NCI-H446 treated with DMSO at 0.1 percent for 48 hours (cell line): ENCODE measurements at places on chromosomes 4 and X.

DNA sequence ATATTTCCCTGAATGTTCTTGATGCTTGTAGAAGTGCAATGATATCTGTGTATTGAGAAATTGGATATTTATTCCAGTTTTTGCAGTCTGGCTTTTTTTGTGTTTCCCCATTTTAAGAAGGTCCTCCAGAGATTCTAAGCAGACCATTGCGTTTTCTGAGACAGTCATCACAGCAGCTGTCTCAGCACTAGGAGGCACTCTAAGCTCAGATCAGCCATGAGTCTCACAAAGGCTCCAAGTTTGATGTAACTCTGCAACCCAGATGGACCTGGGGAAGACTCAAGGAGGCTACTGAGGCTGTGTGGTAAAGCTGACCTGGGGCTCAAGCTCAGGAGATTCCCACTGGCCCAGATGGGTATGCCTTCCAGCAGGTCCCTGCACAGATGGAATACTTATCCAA lies 89.3 kb upstream of the CYLC1 start:
- DNase-seq = no peak

DNA sequence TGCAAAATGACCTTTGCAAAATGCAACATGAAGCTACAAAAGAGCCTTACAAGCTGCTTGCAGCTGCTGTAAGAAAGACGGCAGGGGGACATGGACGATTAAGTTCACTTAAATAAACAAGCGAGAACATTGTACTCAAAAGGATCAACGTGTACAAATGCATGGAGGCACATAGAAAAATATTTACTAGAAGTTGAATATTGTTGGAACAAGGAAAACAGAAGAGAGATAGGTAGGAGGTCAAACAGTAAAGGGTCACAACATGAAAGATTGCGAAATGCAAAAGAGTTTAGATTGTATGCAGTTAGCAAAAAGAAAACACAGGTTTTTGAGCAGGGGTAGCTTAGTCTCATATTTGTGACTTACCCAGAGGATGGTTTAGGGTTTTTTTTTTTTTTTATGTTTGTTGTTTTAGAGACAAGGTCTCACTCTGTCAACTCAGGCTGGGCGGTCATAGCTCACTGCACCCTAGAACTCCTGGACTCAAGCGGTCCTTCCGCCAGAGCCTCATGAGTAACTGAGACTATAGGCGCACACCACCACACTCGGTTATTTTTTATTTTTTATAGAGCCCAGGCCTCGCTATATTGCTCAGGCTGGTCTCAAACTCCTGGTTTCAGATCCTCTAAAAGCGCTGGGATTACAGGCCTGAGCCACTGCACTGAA lies 1.4 kb upstream of the PHF8 start:
- DNase-seq = no peak

DNA sequence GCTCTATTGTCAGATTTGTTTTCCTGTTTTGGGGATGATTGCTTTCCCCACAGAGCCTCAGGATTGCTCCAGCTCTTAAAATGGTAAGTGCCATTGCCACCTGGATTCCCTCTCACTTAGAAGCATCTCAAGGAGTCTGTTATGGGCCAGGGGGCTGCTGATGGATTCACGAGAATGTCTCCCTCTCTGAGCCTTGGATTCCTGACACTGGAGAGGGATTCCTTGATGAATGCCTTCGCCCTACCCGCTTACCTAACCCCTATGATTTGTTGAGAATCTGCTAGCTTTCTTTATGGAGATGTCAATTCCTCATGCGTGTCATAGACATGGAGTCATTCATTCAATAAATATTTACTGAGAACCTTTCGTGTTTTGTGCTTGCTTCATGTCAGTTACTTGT lies 36.9 kb upstream of the TENM3 start:
- no peak for DNase-seq

- DNase-seq = no peak
Measured at GRCh38 chrX:112779139-112779538, 61.5 kb downstream of the AMOT start.

DNA sequence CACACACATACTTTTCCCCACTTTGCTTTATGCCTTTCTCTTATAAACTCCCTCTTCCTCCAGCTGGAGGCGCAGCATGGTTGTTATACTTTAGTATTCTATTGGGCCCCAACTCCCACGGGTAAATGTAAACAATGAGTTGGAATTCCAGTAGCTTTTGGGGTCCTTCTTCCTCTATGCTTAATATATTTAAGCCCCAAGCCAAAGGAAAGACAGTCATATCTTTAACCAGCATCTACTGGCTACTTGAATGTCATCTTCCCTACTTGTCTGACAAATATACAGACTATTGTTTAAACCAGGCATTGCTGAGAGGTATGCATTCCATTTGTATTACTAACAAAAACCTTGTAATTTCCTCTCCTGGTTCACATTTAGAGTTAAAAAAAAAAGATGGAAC lies 72.9 kb downstream of the WDR19 start:
- no peak for DNase-seq

- no peak for DNase-seq
Measured at GRCh38 chrX:39144956-39145355, 343.7 kb downstream of the MID1IP1 start.

GRCh38 chr4:72690771-72691170 lies 121.8 kb upstream of the ADAMTS3 start:
- DNase-seq = no peak

- DNase-seq = no peak
Measured at GRCh38 chrX:15529165-15529564, 28.6 kb downstream of the BMX start.

DNA sequence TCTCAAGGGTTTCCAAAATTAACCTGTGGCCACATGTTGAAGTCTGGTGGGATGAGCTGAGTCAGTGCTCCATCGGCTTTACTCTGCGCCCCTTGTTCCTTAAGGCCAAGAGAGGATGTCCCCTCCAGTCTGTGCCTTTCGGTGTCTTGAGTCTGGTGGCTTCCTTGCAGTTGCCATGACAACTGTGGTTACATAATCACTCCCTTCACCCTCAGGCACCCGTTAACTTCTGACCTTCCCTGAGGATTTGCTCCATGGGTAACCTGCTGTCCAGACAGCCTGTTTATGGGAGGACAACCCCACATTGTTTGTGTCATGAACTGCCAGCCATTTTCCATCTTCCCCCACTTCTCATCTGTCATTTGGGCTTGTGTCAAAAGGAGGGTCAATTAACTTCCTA lies 401.1 kb upstream of the LCORL start:
- no peak for DNase-seq

DNA sequence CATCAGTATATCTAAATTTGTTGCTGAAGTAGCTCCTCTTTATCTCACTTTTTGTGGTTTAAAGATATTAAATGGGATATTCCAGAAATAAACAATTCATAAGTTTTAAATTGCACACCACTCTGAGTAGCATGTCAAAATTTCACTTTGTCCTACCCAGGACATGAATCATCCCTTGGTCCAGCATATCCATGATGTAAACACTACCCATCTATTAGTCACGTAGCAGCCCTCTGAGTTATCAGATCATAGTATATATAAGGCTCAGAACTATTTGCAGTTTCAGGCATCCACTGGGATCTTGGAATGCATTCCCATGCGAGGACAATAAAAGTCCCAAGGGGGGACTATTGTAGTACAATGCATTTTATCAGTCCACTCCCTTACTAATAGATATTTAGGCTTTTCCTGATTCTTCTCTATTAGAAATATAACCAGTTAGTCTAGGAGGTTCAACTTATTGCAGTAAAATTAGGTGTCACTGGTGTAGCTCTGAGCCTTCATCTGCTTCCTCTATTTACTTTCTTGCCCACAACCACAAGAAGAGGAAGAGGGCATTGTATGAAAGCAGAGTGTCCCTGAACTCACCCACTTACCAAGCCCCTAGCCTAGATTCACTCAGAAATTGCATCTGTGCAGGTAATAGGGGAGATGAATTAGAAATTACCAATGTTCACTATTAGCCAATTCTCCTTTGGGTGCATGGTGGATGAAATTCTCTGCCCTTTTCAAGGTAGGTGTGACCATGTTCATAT lies 409.8 kb upstream of the GALNT7 start:
- DNase-seq = no peak

- DNase-seq = no peak
Measured at GRCh38 chr4:148561467-148561866, 119.3 kb upstream of the NR3C2 start.
